ENCODE measurements at places on chromosomes 2 and 18.

DNA sequence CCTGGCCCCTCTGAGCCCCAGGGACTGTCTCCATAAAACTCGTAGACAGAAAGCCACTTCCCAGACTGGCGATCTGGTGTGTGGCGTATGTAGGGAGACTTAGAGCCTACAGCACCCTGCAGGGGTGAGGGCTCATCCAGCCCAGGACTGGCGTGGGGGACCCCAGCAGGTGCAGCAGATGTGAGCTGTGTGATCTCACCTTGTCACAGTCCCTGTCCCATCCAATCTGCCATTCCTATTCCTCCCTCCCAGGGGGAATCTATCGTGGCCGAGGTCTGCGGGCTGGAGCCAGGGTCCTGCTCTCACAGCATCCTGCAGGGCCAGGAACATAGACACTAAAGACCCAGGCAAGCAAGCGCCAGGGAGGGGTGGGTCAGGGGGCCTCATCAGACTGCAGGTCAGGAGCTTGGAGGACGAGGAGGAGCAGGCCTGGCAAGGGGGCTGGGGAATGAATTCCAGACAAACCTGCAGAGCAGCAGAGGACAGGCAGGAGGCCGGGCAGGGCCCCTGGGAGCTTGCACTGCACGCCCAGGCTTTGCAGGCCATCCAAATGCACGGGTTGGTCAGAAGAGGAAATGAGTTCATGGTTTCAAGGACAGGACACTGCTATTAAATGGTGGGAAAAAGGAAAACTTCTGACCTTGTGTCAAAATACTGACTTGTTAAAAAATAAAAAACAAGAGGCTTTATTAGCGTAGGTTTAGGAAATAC lies 32.5 kb downstream of the HS6ST1 start:
- DNase-seq: no peak
- H3K36me3 ChIP-seq: peaks cover 3% of the 10 kb centered on the region
- H3K4me3 ChIP-seq: no peak overlapping the region
- H3K4me1 ChIP-seq: no peaks in the 10 kb centered on the region
- H3K27me3 ChIP-seq: no peaks in the 10 kb centered on the region

DNA sequence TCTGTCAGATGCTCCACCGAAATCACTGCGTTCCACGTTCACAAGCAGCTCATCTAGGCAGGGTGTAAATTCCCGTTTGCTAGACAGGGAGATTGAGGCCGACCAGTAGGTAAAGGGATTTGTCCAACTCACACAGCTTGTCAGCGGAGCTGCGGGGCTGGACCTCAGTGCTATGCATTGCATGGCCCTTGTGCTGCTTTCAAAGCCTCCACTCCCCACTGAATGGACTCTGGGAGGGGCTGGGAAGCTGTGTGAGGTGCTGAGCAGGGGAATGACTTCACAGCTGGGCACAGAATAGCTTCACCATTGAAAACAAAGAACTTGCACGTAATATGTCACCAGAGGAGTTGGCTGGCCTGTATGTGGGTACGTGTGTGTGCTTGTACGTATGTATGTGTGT lies 21.4 kb downstream of the CELF4 start:
- H3K27me3 ChIP-seq: no peaks in the 10 kb centered on the region
- DNase-seq: no peak
- H3K27ac ChIP-seq: no peak overlapping the region
- no peaks in the 10 kb centered on the region for H3K4me1 ChIP-seq

GRCh38 chr2:125313806-125314205 lies 1288.7 kb downstream of the CNTNAP5 start:
- no peak overlapping the region for H3K4me3 ChIP-seq
- no peaks in the 10 kb centered on the region for H3K27me3 ChIP-seq
- no peak for DNase-seq
- H3K4me1 ChIP-seq: no peaks in the 10 kb centered on the region
- no peak overlapping the region for H3K27ac ChIP-seq

DNA sequence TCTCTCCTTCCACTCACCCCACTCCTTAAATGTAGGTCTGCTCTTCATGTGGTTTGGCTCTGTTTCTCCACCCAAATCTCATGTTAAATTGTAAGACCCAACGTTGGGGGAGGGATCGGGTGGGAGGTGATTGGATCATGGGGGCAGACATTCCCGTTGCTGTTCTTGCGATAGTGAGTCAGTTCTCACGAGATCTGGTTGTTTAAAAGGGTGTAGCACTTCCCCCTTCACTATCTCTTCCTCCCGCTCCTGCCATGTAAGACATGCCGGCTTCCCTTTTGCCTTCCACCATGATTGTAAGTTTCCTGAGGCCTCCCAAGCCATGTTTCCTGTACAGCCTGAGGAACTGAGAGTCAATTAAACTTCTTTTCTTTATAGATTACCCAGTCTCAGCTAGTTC lies 1044.5 kb upstream of the POU3F3 start:
- H3K27me3 ChIP-seq: no peaks in the 10 kb centered on the region
- no peak for DNase-seq
- H3K4me1 ChIP-seq: no peaks in the 10 kb centered on the region
- no peak overlapping the region for H3K4me3 ChIP-seq
- H3K27ac ChIP-seq: no peak overlapping the region
- H3K36me3 ChIP-seq: no peaks in the 10 kb centered on the region

GRCh38 chr2:28750316-28751251 lies 1.0 kb upstream of the PPP1CB start:
- peak; percentile 79 for DNase-seq
- H3K27ac ChIP-seq: peak overlapping the region; percentile 99
- H3K4me3 ChIP-seq: peak overlapping the region; percentile 81
- H3K4me1 ChIP-seq: peaks cover 12% of the 10 kb centered on the region
- no peaks in the 10 kb centered on the region for H3K36me3 ChIP-seq
- H3K27me3 ChIP-seq: no peaks in the 10 kb centered on the region

- peaks cover 5% of the 10 kb centered on the region for H3K4me1 ChIP-seq
- no peak for DNase-seq
- H3K4me3 ChIP-seq: no peak overlapping the region
- no peaks in the 10 kb centered on the region for H3K27me3 ChIP-seq
These were observed 2.6 kb upstream of the WDFY1 start for GRCh38 chr2:223947711-223948205.

All from fibroblast of lung (primary cell).